ENCODE measurements at places on chromosomes 12 and 14.
A peak's percentile ranks its signal among the peaks of the same experiment; 100 is the strongest.

DNA sequence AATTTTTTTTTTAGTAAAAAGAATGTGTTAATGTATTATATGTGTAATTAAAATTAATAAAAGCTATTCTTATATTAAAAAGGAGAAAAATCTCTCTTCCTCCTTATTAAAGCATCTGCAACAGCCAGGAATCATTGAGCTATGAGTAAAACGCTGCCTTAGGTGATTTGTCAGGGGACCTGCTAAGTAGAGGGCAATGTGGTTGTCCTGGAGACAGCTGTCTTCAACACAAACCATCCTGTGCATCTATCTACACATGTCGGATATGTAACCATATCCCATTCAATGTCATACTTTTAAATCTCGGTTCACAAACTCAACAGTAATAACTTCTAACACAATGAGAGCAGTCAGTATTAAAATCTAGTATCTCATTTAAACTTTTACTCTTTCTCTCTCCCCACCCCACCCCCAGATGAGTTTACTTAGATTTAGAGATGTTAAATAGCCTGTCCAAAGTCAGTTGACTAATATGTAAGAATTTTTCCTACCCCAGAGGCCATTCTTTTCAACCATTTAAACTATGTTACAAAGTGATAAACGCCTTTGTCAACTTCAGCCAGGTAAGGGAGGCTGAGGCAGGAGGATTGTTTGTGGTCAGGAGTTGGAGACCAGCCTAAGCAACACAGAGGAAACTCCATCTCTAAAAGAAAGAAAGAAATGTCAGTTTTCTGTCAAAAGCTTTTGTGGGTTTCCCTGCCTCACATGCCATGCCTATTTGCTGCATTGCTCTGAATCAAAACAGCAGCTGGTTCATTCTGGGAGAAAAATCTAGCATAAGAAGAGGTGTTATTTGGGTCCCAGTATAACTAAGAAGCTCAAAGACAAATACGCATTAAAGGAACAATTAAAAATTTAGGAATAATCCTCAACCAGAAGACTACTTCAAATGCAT is 413.7 kb upstream of the CCDC196 start:
- no peak for DNase-seq

DNA sequence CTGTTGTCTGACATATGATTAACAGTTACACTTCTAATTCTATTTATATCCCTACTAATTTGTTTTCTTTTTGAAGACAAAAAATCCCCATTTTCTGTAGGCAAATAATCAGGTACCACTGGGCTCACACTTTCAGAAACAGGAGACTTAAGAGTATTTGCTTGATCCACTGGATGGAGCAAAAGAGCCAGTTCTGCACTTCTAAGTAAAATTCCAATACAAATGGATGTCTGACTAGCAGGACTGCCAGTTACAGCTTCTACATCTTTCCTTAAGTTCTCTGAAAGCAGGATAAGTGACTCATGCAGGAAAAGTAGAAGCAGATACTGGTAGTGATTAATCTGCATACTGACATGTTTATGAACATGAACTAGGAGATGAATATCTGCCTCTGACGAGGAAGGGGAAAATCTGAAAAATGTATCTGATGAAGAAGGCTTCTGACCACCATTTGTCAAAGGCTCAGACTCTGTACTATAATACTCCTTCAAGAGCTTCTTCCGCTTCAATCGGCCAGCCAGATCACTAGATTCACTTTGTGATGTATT is 73.8 kb upstream of the ANKS1B start:
- DNase-seq, result peak; percentile 4

DNA sequence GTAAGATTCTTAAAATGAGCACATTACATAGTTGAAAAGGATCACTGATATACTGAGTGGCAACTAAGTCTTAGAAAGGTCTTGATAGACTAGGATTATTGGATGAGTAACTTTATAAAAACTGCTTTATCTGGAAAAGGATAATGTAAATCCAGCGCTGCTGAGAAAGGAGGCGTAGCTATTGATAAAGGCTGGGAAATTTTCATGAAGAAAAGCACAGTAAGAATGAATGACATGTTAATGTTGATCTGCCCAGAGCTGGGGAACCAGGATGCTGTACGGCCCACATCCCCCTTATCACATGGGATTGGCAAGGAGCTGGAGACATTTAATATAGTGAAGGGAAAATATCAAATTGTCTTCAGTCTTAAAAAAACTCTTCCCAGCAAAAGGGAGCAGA is 174.0 kb downstream of the APAF1 start:
- no peak for DNase-seq

- no peak for DNase-seq
Observed at GRCh38 chr12:57717131-57717530, 21.4 kb downstream of the AGAP2 start.

DNA sequence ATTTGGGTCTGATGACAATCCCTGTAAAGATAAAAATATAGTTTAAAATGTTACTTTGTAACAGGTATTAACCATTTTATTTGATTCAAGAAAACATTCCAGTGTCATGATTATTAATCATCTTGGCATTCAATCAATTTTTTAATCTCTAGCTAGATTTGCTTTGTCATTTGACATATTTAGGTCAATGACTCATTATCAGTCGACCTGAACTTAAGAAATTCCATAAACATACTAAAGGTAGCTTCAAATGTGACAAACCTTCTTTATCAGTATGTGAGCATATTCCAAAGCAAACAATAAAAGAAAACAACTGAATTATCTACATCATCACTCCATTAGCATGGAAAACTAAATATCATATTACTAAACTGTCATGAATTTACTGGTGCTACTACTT is 50.8 kb upstream of the CDKL1 start:
- DNase-seq, result no peak

DNA sequence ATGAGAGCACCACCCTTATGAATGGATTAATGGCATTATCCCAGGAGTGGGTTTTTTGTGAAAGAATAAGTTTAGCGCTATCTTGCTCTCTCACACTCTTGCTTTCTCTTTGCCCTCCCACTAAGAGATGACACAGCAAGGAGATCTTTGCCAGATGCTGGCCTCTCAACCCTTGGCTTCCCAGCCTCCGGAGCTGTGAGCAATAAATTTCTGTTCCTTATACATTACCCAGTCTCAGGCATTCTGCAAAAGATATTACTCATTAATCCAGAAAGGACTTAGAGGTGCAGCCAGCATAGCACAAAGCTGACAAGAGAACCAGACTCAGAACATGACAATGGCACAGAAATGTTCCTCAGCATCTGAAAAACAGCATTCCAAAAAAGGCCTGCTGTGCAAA is 190.6 kb downstream of the ITPR2 start:
- no peak for DNase-seq

GRCh38 chr12:22333713-22334409 is 646 bp downstream of the ST8SIA1 start:
- DNase-seq, result no peak
